ENCODE measurements at places on chromosomes 4 and X.
A peak's percentile ranks its signal among the peaks of the same experiment; 100 is the strongest.

GRCh38 chr4:153528705-153529485 is 62.7 kb downstream of the TMEM131L start:
- no peak for DNase-seq

DNA sequence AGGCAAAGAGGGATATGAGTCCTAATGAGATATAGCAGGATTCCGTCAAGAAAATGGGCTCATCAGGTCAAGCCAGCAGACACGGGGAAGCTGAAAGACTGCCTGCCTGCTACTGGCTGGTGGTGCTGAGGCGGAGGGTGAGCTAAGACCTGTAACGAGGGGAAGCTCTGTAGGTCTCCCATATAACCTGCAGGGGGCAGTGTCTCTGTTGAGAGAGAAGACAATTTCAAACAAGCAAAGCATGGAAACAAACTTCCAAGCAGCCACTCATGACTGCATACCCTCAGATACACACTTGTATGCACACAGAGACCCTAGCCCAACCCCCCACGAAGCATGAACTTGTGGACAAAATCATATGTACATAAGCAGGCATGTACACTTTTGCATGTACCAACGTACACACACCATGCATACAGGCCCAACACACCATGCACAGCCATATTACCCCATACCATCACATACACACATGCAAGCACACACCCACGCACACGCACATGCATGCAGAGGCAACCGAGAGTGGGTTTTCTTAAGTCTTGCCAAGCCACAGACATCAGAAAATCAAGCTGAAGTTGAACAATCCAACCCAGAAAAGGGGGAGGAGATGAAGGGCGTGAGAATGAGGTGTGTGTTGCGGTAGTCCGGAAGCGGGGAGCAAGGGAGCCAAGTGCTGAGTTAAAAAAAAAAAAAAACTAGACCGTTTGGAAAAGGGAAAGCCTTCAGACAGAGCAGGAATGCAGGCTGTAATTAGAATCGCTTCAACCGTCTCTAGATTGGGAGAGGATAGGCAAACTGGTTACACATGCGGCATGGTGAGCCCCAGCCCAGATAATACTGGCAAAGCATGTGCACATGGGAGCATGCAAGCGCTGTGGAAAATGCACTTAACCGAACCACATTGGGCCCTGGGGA is 71.0 kb downstream of the PJA1 start:
- DNase-seq, result peak; percentile 49

DNA sequence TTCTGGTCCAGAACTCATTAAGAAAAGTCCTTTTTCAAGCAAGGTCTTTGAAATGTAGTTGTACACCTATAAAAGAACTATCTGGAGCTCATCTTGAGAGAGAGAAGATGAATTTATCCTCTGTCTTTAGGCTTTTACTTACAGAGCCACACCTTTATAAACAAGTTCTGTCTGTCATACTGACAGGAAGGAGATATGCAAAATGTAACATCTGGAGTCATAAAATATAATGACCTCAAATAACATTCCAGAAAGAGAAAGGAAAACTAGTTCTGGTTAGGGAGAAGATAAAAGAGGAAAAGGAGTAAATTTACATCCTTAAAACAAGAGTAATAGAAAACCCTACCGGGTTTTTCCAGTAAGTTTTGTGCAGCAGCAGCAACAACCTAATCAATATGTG is 1.3 kb downstream of the INPP4B start:
- no peak for DNase-seq

- DNase-seq, result no peak
Observed at GRCh38 chrX:39764441-39764914, 333.3 kb downstream of the BCOR start.

DNA sequence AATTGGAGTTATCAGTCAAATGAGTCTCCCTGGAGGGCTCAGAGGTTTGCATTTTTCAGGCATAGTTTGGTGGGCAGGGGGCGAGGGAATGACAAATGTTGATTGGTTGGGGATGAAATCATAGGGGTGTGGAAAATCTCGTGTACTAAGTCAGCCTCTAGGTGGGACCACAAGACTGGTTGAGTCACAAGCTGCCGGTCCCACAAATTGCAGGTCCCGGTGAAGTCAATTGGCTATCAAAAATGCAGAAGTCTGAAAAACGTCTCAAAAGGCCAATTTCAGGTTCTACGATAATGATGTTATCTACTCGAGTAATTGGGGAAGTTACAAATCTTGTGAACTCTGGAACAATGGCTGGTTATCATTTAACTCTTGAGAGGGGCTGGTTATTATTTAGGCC is 98.8 kb upstream of the DHX15 start:
- DNase-seq, result no peak

- DNase-seq, result no peak
Observed at GRCh38 chrX:802846-803245, 172.3 kb downstream of the SHOX start.

DNA sequence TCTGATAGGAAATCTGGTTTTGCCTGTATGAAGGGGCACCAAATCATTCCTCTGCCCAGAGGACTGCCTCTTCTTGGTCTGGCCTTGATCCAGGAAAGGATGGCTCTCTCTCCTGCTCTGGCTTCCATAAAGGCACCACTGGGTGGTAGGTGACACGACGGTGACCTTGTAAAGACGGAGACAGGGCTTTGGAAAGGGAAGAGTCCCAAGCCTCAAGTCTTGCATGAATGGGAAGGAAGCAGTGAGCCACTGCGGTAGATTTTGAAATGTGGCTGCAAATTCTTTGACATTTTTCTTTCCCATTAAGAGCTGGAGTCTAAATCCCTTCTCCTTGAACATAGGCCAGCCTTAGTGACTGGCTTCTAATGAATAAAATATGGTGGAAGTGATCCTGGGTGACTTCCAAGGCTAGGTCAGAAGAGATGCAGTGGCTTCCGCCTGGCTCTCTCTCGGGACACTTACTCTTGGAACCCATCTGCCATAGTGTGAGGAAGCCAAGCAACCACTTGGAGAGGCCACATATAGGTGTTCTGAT is 347.4 kb downstream of the BCOR start:
- DNase-seq, result no peak

DNA sequence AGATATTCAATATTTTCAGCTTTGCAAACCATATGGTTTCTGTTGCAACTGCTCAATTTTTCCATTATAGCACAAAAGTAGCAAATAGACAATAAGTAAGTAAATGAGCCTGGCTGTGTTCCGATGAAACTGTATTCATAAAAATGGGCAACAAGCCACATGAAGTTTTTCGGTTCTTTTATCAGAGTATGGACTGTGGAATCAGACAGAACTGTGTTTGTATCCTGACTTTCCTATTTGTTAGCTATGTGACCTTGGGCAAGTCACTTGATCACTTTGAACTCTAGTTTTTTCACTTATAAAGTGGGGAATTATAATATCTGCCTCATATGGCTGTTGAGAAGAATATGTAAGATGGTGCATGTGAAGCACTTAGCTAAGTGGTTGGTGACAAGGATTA is 23.4 kb upstream of the ADGRA3 start:
- no peak for DNase-seq

DNA sequence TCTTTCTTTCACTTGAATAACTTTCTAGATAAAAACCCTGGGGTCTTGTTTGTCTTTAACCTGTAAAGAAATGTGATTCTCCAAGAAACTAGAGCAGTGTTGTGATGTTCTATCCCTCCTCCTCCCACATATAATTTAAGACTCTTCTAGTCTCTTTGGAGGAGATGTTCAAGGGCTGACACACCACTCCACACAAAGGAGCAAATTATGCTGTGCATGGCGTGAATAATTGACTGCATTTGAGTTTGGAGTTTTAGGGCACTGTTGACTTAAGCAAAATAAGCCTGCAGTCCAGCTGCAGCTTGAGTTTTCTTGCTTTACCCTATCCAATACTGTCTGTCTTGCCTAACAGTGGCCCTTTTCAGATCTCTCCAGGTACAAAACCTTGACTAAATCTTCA is 119.7 kb downstream of the CHRDL1 start:
- no peak for DNase-seq

- peak; percentile 19 for DNase-seq
Observed at GRCh38 chrX:135985973-135986310, 707 bp downstream of the SLC9A6 start.

GRCh38 chr4:20418861-20419451 is 167.3 kb downstream of the SLIT2 start:
- no peak for DNase-seq

- DNase-seq, result no peak
Observed at GRCh38 chrX:18692541-18692940, 14.9 kb upstream of the PPEF1 start.

GRCh38 chr4:115944146-115944905 is 830.9 kb upstream of the NDST4 start:
- DNase-seq, result no peak

All from glutamatergic neuron (in vitro differentiated cells).